ENCODE measurements at places on chromosomes 2 and 18.

DNA sequence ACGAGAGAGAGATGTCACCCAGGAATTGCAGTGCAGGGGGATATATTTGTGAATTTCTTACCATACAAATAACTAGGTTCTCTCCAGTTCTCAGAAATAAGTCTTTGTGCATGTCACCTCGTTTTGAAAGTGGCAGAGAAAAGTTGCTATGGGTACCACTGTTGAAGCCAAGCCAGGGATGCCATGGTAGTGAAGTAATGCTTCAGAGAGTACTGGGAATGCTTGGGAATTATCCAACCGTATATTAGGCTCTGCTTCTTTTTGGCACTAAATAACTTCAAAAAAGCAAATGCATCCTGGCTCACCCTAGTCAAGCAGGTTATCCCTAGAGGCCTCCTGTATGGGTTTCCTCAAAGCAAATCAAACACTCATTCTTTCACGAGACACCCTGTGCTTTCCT lies 50.7 kb upstream of the DDX18 start:
- no peak for DNase-seq

- no peak for DNase-seq
Observed at GRCh38 chr2:101540518-101540917, 65.6 kb upstream of the RFX8 start.

GRCh38 chr2:204357286-204357685 lies 188.0 kb upstream of the PARD3B start:
- no peak for DNase-seq

GRCh38 chr18:13610555-13611141 lies 115.7 kb downstream of the FAM210A start:
- DNase-seq: no peak

DNA sequence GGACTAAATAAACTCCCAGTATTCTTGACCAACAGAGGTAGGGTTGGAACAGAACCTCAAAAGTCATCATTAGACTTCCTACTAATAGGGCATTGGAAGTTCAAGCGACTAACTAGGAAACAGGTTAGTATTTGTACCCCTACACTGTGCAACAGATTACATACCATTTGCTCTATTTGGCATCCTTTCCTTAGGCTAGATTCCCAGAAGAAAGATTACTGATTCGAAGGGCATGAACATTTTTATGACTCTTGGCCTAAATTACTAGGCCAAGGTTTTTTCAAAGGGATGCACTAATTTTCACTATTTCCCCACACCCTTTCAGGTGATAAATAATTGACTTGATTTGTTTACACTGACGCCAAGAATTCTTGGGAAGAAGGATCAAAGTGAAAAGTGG lies 104.8 kb upstream of the CYP1B1 start:
- DNase-seq: no peak

- DNase-seq: no peak
Observed at GRCh38 chr2:214379227-214379626, 31.6 kb upstream of the VWC2L start.

DNA sequence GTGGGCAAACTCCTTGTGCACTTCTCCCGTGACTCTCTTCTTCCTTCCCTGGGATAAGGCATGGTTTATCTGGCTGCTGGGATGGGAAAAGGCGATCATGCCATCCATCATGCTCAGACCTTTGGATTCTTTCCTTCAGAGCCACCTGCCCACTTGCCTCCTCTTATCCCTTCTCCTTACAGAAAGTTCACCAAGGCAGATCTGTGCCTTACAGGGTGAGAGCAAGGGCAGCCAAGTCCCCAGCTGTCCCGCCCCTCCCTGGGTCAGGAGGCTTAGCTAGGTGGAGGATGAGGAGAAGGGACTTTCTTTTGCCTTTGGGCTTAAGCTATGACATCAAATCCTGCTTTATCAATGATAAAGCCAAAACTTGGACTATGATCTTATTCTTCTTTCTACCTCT lies 47.6 kb downstream of the KCNE4 start:
- no peak for DNase-seq

DNA sequence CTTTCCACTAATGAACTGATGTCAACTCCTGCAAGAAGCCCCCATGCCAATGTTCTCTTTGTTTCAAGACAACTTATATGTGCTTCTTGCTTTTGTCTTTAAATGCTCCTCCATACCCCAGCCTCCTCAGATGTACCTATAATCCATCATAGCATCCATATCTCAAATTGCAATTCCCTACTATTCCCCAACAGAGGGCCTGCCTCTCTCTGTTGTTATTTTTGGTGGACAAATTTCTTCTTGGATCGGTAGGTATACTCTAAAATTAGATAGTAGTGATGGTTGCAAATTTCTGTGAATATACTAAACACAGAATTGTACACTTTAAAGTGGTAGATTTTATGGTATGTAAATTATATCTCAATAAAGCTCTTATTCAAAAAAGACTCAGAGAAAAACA lies 820.1 kb downstream of the METTL4 start:
- DNase-seq: no peak
